ENCODE measurements at places on chromosomes 4 and X. TPM values are rescaled to one million over a fixed set of nuclear protein-coding genes. Genes with fewer than 3 reads are reported as not detected.

DNA sequence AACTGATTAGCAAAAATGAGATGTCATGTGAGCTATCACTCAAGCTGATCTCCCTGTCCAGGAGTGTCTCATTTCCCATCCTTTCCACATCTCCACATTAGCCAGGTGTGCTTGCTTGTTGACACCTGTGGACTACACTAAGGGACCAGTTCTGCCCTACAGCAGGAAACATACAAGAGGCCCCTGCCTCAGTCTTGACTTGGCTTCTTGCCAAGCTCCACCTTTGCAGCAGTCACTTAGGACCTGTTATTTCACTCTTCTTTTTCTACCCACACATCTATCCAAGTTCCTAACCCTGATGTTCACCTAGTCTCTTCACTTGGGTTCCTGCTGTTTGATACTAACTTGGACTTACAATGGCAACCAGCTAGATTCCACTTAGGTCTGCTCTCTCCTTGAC lies 13.2 kb downstream of the FRMD7 start:
- no peak for DNase-seq

DNA sequence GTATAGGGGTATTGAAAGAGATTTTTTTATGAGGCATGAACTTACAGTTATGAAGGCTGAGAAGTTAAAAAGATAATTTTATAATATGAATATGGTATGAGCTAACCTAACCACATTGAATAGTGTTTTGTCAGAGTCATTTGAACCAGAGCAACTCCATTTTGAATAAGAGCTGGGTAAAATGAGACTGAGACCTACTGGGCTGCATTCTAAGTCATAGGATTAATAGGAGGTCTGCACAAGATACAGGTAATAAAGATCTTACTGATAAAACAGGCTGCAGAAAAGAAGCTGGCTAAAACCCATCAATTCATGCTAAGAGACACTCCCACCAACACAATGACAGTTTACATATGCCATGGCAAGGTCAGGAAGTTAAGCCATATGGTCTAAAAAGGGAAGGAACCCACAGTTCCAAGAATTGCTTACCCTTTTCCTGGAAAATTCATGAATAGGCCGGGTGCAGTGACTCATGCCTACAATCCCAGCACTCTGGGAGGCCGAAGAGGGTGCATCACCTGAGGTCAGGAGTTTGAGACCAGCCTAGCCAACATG lies 209.2 kb downstream of the TECRL start:
- DNase-seq, result no peak

- peak; percentile 70 for DNase-seq
These were observed 68.0 kb downstream of the NOCT start for GRCh38 chr4:139083607-139083955.

- DNase-seq, result peak; percentile 30
These were observed 362 bp downstream of the NCAPG start for GRCh38 chr4:17811078-17811603.

- DNase-seq, result peak; percentile 56
These were observed 86.8 kb upstream of the ETNPPL start for GRCh38 chr4:108849611-108850168.

GRCh38 chrX:37753384-37753783 lies 26.5 kb upstream of the CYBB start:
- no peak for DNase-seq

- DNase-seq, result no peak
These were observed 834.7 kb downstream of the RAPGEF2 start for GRCh38 chr4:159937595-159937994.

The ZNF827 gene
- total RNA-seq, result 15.6 TPM

The MAGEA11 gene
- total RNA-seq, result not detected

- no peak for DNase-seq
These were observed 557 bp upstream of the USP38 start for GRCh38 chr4:143184217-143184502.

GRCh38 chrX:44744799-44745198 lies 99.0 kb upstream of the DUSP21 start:
- no peak for DNase-seq

The GPRIN3 gene
- 8.8 TPM for total RNA-seq

GRCh38 chr4:173018446-173018845 lies 150.2 kb upstream of the GALNT7 start:
- no peak for DNase-seq

DNA sequence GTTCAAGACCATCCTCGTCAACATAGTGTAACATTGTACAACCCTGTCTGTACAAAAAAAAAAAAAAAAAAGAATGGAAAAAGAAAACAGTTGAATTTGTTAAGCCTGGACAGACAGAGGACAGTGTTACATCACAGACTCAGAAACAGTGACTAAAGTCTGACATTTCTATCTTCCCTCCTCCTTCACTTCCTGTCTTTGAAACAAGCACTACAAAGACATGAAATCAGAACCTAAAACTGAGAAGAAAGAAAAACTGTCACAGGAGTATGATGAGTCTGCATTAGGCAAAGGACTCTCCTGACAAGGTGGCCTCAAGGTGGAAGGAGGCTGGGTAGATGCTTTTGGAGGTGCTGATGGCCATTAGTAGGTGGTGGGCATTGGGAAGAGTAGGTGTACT lies 126.7 kb downstream of the RBM47 start:
- DNase-seq, result peak; percentile 9

DNA sequence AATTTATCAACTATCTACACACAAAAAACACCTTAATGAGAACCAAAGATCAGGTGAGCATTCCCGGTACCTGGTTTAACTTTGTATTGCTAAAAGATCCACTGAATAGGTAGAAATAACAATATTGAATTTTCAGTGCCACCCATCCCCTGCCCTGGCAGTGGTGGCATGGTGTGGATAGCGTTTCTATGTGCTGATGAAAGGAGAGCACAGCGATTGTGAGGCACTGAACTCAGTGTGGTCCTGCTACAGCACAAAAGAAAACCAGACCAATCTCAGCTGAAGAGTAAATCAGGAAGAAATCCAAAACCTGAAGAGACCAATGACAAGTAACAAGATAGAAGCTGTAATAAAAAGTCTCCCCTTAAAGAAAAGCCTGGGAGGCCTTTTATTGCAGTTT lies 984.6 kb upstream of the AGA start:
- DNase-seq, result no peak

- DNase-seq, result no peak
These were observed 13.5 kb downstream of the CTAG1B start for GRCh38 chrX:154605566-154605965.

The RHOXF2 gene
- not detected for total RNA-seq

GRCh38 chr4:82528074-82528473 lies 33.7 kb downstream of the TMEM150C start:
- no peak for DNase-seq

- DNase-seq, result peak; percentile 14
These were observed 482 bp downstream of the GSTCD start for GRCh38 chr4:105709081-105709450.

The SCRG1 gene
- total RNA-seq, result not detected

DNA sequence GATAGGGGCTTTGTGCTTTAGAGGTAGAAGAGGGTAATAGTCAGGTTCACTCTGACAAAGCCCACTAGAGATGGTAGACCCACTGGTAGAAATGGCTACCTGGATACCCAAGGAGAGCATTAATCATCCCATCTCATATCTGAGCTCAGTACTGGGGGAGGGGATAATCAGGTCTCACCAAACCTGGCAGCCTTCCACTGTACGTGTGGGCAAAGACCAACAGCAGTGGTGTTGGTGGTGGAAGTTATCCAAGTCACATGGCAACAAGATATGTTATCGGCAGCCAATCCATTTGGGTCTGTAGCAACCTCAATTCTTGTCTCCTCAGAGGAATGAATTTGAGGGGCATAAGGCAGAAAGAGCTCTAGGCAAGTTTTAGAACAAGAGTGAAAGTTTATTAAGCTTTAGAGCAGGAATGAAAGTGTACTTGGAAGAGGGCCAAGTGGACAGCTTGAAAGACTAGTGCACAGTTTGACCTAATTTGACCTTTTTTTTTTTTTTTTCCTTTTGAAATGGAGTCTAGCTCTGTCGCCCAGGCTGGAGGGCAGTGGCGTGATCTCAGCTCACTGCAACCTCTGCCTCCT lies 67.0 kb upstream of the CXCL13 start:
- no peak for DNase-seq

DNA sequence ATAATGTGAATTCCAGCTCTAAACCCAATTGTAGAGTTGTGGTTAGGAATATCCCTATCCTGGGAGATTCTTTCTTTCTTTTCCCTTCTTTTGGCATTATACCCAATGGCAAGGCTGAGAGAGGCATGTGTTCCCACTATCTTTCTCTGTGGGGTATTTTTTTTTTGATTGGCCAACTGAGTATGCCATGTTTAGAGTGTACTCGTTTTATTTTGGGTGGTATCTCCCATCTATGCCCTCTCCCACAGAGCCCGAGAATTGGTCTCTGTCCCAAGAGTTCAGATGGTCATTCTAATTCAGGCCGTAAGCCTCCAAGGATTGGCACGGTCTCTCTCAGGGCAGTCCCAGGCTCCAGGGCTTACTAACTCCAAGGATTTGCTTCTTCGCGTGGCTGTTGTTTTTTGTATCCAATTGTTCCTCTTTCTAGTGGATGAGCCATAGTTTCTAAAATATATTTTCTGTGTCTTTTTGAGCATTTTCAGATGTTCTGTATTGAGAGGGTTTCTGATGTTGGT lies 198.8 kb downstream of the SLC4A4 start:
- no peak for DNase-seq

The SSX3 gene
- not detected for total RNA-seq

DNA sequence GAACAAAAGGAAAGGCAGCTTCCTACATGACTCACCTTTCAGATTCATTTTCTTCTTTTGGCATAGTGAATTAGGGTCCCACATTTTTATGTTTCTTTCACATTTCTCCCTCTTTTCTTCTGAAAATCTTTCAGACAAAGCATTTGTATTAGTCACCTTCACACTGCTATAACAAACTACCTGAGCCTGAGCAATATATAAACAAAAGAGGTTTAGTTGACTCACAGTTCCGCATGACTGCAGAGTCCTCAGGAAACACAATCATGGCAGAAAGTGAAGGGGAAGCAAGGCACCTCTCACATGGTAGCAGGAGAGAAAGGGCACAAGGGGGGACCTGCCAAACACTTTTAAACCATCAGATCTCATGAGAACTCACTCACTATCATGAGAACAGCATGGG lies 36.9 kb downstream of the MAGEA9 start:
- DNase-seq, result no peak

DNA sequence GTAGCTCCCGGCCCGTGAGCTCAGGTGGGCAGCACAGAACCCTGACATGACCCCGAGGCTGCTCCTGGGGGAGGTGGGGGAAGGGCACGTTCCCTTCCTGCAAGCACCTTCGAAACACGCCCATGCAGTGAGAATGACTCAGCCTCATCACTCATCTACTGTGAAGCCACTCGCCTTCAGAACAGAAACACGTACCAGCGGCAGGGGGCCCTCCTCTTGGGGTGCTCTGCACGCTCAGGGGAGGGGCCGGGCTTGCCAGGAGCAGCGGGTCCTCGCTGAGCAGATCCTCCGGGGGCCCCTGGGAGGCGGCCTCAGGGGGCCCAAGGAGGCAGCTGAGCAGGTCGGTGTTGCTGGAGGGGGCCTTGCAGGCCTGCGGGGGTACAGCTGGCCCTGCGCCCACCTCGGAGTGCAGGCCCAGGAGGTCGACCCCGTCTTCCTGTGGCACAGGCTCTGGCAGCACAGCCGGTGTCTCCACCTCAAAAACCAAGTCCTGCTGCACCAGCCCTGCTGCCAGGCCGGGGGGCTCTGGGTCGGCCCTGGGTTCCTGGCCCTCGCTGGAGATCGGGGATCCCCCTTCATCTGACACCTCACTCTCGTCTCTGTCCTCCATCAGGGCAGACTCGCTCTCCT lies 40.9 kb upstream of the CPLX1 start:
- DNase-seq, result no peak

- DNase-seq, result no peak
These were observed 232.8 kb upstream of the HDX start for GRCh38 chrX:84735025-84735424.

The PDGFC gene
- not detected for total RNA-seq

GRCh38 chr4:148007314-148007760 lies 275.4 kb downstream of the ARHGAP10 start:
- no peak for DNase-seq

The RENBP gene
- 13.1 TPM for total RNA-seq

The UGT2B11 gene
- not detected for total RNA-seq

The WDR19 gene
- 12.9 TPM for total RNA-seq

GRCh38 chr4:157048248-157048647 lies 27.7 kb upstream of the GLRB start:
- no peak for DNase-seq

The MAPK10 gene
- not detected for total RNA-seq

The PDZD4 gene
- total RNA-seq, result 1.0 TPM

DNA sequence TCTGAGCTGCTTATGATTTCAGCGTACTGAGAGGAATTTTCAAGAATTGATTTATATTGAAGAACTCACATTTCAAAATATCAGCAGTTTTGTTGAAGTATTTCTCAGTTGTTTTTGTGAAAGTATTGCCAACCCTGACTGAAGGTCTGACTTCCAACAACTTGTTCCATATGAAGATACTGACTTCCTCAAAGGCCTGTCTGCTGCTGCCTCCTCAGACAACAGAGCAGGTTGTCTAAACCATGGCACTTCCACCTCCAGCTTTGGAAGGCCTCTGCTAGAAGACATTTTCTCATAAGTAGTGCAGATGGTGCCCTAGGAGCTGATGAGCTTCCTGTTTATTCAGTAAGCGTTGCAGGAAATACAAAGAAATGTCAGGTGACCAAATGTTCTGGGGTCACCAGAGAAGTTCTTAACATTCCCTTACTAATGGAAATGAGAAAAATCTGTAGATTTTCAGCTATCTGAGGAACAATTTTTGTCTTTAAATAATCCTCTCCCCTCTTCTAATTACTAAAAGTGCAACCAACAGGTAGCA lies 28.8 kb downstream of the FGF2 start:
- no peak for DNase-seq

GRCh38 chr4:164937576-164938270 lies 39.7 kb downstream of the TRIM61 start:
- DNase-seq, result no peak

- peak; percentile 71 for DNase-seq
These were observed 24.4 kb upstream of the PDE6B start for GRCh38 chr4:600850-601515.

The SMAD1 gene
- 0.79 TPM for total RNA-seq

DNA sequence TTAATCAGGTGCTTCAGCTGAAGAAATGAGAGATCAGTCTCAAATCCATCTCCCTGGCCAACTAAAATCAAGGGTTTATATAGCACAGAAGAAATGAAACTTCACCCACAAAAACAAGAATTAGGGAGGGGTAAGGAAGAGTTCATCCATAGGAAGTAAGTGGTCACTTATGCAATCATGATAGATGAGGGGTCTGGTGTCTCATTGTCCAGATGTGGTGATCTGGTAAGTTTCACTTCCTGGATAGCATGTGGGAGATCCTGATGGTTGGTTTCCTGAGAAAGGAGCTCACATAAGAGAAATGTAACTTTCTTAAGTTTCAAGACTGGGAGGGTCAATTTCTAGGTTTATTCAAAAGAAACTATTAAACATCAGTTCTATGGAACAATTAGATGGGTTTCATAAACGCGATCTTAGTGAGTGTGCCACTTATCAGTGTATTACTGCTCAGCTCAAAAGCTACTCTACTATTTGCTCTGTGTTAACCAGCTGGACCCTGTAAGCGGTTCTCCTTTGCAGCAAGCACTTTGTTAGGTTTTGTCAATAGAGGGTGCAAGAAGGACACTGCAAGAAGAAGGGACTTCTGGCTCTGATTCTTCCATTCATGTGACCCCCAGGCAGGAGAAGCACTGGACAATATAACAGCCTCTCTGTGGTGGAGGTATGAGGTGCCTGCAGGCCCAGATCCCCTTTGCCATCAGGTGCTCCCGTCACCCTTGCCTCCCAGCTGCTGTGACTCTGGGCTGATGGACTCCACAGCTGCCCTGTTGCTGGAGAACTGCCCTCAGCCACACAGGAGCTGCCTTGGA lies 35.4 kb upstream of the HPSE start:
- no peak for DNase-seq

GRCh38 chr4:187183826-187184225 lies 460.2 kb upstream of the FAT1 start:
- no peak for DNase-seq
